ENCODE measurements at places on chromosomes 12 and 14. TPM values are rescaled to one million over a fixed set of nuclear protein-coding genes. Genes with fewer than 3 reads are reported as not detected.

The ESYT1 gene
- 157 TPM for total RNA-seq

The COCH gene
- total RNA-seq, result 5.4 TPM

The LHX5 gene
- not detected for total RNA-seq

The C12orf50 gene
- not detected for total RNA-seq

The MYRFL gene
- not detected for total RNA-seq

The NFE2 gene
- not detected for total RNA-seq

The KRT1 gene
- not detected for total RNA-seq

The PLCZ1 gene
- not detected for total RNA-seq

The CLECL1 gene
- total RNA-seq, result not detected

GRCh38 chr14:55699131-55700057, 119.4 kb downstream of the KTN1 start:
- ATAC-seq, result no peak

- no peak for ATAC-seq
These were observed 20.0 kb downstream of the AMDHD1 start for GRCh38 chr12:95963096-95963495.

DNA sequence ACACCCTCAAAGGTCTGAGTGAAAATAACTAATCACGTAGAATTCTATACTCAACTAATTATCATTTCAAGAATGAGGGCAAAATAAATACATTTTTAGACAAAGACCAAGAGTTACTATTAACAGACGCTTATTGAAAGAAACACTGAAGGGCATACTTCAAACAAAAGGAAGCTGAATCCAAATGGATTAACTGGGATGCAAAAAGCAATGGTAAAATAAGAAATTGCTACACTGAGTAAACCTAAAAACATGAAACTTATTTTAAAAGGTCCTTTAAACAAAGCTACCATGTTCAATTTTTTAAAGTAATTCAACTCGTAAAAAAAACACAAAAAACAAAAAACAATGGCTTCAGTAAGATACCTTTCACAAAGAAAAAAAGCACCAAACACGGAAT, 28.2 kb downstream of the LRP6 start:
- no peak for ATAC-seq

DNA sequence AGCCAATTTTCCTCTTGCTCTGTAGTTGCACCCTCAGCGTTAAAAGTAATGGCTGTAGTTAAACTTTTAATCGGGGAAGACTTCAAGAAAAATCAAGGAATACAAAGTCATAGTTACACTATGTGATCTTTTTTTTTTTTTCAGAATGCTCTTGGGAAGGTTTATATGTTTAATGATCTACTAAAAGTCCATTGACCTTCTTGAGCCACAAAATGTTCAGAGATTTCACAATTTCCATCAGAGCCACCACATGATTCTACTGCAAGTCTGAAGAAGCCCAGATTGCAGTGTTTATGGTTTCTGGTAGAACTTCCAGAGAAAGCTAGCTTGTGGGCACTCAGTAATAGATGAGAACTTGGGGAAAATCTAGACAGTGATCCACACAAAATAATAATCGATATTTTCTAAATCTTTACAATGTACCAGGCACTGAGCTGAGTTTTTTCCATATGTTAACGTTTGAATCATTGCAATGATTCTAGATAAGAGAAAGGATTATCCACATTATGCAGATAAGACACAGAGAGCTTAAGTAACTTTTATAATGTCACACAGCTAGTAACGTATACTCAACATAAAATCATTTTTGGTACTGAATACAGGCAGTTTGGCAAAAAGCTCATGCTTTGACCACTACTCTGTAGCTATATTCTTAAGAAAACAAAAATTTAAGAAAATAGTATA, 38.3 kb downstream of the GYS2 start:
- ATAC-seq, result no peak

- ATAC-seq, result no peak
These were observed 28.7 kb downstream of the RHOF start for GRCh38 chr12:121764808-121765207.

DNA sequence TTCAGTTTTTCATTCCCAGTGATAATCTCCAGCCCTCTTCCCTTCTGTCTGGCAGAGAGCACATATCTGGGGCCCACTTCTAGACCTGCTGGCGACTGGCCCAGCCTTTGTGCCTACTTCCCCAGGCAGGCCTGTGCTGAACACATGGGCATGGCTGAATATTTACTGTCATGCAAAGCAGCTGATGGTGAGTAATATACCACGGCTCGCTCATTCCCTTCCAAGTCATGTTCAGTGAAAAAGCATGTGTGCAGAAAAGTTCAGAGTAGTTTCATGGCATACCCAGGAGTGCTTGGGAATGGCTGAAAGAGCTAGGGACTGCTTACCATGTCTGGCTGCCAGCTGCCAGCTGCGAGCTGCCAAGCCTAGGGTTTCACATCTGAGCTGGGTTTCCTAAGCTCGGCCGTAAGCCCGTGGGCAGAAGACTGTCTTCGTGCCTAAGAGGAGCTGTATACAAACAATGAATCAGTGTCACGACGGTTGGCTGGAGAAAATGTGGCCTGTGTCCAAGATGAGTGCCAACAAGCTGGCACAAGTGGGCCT, 179.9 kb upstream of the PELI2 start:
- ATAC-seq, result no peak

DNA sequence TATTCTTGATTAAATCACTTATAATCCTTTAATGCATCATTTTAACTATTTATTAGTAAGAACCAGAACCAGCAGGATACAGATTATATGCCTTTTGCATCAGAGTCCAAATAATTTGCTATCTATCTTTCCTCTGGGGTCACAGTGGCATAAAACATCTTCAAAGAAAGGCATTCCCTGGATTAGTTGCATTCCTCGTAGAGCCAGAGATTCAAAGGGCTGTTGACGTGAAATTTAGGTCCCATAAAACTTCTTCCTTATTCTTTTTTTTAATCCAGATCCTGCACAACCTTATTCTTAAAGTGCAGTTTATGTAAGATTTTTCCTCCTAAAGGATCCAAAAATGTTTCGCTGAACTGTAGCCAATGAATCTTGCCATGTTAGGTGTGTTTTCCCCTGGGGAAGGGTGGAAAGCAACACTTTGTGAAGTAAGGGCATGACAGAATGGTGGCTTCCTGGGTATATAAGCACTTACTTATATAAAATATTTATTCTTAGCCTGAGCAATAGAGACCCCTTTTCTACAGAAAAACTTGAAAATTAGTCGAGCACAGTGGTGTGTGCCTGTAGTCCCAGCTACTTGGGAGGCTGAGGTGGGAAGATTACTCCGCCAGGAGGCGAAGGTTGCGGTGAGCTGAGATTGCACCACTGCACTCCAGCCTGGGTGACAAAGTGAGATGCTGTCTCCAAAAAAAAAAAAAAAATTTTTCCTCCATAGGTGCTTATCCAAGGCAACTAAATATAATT, 208.7 kb downstream of the PCNX1 start:
- no peak for ATAC-seq

DNA sequence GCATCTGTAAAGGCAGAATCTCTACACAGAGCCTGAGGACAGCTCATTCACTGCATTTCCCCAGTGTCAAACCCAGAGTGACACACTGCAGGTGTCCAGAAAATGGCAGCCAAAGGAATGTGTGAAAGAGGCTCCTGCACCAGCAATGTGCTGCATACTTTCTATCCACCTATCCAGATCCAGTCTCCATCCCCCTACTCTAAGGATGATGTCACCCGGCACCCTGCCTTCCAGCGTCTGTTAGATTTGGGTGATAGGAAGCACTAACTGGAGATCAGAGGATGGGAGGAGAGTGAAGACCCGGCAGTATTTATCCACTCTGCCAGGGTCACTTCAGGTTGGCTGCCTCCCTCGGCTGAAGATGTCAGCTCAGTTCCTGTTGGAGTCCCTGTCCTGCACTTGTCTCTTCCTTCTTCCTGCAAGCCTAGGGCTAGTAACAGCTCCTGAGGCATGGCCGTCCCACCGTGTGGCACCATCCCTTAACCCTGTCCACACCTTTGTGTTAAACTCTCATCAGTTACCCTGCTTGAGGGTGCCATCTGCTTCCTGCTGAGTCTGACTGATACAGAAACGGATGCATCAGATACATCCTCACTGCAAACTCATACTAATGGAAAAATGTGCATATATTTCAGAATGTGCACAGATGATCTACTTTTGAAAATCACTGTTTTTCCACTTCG, 13.0 kb upstream of the GPR68 start:
- no peak for ATAC-seq

DNA sequence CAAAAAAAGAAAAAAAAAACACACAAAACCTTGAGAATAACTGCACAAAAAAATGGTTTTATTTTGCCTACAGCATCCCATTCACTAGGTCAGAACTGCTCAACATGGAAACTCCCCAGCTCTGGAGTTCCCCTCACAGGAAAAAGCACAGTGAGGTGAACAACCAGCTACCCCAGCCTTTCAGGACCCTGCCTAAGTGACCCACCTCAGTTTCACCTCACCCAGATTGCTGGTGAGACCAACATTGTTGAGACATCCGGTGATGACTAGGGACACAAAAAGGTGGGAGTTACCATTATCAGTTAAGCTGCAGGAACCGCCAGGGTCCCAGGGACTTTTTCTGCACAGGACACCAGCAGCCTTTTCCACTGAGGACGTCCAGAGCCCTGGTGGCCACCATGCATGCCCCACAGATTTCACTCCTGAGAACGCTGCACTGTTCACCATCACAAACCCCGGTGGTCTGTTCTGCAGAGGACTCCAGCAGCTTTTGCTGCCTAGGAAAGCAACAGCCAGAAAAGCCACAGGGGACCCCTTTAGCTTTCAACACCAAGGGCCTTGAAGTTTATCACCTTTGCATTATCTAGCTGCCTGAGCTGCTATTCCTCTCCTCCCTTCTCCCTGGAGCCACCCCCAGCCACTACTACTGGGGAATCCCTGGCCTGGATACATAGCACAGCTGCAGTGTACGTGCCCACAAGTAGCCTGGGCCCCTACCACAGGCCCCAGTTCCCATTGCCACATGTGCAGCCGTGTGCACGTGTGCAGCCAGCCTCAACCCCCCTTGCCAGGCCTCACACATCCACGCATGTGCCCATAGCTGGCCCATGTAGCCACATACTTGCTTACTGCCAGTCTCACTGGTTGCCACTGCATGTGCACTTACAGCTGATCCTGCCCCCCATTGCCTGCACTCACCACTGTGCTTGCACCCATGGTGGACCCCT, 62.5 kb upstream of the FAR2 start:
- ATAC-seq, result no peak

GRCh38 chr14:104928391-104929133, 3.9 kb downstream of the PLD4 start:
- ATAC-seq, result no peak

DNA sequence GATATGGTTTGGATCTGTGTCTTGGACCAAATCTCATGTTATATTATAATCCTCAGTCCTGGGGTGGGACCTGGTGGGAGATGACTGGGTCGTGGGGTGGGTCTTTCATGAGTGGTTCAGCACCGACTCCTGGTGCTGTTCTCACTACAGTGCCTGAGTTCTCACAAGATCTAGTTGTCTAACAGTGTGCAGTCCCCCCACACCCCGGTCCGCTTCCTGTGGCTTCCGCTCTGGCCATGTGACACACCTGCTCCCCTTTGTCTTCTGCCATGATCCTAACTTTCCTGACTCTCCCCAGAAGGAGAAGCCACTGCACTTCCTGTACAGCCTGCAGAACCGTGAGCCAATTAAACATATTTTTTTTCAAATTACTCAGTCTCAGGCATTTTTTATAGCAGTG, 1262.2 kb downstream of the TMEM121 start:
- ATAC-seq, result no peak

DNA sequence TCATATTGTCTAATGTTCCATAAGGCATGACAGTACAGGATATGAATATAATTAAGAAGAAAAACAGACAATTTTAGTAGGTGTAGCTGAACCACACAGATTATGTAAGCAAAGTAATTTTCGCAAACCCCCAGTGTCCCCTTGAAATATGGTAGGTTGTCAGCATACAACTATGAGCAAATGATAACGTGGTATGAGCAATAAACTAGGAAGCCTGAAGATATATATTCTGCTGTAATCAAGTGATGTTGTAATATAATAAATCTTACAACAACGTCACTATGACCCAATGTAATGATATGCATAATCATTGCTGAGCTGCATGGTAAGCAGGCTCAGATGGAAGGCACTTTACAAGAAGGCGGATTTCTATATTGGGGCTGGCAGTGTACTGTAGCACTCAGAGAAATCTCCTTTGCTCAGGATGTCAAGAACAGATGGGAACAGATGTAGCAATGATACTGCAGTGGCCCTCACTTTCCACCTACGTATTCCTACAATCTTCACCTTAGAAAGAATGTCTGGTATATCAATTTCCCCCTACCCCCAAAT, 47.8 kb upstream of the MYF6 start:
- no peak for ATAC-seq

DNA sequence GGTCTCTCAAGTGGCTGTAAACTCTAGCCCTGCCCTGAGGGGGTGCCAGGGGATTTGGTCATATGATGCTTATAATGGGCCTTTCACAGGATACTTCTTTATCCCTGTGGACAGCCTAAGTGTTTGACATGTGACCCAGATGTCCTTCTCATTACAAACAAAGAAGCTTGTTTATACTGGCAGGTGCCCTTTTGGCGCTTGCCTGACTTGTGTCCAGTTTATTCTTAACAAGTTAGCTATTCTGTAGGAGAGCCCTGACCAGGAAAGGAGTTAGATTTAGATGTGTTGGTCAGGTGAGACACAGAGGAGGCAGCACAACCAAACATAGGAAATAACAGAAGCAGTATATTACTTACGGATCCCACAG, 51.9 kb downstream of the CCDC91 start:
- ATAC-seq, result no peak

- no peak for ATAC-seq
These were observed 44.6 kb upstream of the FZD10 start for GRCh38 chr12:130117701-130118100.

DNA sequence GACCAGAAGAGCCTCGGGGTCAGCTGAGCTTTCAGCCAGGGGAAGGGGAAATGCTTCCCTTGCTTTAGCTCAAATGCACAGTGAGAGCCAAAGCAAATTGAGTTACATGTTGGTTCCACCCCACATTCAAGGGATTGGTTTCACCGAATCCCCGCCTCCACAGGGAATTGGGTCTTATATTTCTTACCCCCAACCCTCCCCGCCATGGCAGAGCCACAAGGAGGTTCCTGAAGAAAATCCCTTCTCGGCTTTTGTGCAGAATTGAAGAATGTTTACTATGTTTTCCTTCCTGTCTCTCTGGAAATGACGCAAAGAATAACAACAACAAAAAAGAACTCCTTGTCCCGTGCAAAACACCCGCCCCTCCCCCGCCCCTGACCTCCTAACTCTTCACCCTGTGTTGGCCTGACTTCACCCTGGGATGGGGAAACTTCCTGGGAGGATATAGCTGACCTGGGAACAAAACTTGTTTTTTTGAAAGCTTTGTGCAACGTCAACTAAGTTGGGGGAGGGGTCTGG, 21.9 kb upstream of the CIPC start:
- ATAC-seq, result peak; percentile 92

Measured in gastroesophageal sphincter (tissue), 4 donors.